ENCODE measurements at places on chromosomes 3 and 15.

- no peak for DNase-seq
Observed at GRCh38 chr15:75313116-75313845, 22.6 kb upstream of the COMMD4 start.

DNA sequence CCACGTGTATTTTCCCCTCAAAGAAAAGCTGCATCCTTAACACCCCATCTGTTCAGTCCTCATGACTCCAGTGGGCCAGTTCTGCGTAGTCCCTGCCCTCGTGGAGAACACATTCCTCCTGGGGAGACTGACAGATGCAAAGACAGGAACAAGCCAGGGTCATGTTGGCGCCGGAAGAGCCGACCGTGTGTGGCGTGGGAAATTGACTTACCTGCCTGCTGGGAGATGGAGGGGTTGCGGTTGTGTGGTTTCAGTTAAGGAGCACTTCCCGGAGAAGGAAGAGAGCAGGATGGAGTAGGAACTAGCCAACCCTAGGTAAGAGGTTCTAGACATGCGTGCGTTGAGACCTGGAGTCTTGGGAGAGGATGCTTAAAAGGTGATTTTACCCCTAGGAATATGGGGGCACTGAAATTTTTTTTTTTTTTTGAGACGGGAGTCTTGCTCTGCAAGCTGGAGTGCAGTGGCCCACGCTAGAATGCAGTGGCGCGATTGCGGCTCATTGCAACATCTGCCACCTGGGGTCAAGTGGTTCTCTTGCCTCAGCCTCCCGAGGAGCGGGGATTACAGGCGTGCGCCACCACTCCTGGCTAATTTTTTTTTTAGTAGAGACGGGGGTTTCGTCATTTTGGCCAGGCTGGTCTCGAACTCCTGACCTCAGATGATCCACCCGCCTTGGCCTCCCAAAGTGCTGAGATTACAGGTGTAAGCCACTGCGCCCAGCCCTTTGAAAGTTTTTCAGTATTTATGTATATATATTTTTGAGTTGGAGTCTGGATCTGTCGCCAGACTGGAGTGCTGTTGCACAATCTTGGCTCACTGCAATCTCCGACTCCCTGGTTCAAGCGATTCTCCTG lies 1.4 kb downstream of the VHL start:
- no peak for DNase-seq

DNA sequence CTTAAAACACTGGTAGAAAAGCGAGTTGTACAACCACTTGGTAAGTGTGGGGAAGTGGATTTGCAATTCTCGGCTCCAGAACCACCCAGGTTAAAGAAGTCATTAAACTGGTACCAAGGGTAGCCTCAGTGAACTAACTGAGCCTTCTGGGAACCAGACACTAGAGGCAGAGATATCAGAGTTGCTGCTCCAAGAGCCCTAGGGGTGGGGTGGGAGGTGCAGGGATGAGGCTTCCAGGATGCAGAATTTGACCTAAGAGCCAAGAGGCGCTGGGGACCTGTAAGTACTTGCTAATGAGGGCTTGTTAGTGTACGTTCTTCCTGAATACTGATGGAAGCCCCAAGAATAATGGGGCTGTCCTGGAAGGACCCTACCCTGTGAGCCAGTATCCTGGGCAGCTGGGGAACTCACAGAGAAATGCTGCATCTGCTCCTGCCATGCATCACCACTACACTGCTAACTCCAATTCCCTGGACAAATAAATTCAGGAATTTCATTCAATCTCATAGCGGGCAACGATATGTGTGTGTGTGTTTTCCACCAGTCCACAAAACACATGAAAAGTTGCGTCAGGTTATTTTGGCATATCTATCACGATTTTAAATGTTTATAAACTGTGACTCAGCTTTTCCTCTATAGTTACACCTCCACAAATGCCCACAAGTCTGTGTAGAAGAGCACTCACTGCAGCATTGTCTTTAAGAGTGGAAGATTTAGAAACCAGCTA lies 23.8 kb downstream of the STIMATE start:
- no peak for DNase-seq

DNA sequence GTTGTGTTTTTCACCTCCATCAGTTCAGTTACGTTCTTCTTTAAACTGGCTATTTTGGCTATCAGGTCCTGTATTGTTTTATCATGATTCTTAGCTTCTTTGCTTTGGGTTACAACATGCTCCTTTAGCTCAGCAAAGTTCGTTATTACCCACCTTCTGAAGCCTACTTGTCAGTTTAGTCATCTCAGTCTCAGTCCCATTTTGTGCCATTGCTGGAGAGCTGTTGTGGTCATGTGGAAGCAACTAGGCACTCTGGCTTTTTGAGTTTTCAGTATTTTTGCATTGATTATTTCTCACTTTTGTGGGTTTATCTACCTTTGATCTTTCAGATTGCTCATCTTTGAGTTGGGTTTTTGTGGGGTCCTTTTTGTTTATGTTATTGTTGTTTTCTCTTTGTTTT lies 151.3 kb downstream of the CFAP20DC start:
- DNase-seq, result no peak

GRCh38 chr3:94323596-94323995 lies 260.7 kb downstream of the NSUN3 start:
- DNase-seq, result no peak

DNA sequence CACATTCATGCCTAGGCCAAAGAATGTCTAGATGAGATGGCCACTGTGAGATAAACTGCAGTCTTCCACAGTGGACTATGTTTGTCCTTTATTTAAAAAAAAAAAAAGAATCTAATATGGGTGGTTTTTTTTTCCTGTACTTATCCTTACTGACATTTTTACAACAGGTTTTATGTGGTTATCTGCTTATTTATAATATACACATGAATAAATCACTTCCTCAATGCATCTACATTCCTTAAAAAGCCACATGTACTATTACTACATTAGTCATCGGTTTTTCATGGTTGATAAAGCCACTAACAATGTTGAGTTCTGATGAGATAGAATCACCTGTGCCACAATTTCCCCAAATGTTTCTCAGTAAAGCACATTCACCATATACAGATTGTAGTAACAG lies 341.3 kb upstream of the THBS1 start:
- no peak for DNase-seq

DNA sequence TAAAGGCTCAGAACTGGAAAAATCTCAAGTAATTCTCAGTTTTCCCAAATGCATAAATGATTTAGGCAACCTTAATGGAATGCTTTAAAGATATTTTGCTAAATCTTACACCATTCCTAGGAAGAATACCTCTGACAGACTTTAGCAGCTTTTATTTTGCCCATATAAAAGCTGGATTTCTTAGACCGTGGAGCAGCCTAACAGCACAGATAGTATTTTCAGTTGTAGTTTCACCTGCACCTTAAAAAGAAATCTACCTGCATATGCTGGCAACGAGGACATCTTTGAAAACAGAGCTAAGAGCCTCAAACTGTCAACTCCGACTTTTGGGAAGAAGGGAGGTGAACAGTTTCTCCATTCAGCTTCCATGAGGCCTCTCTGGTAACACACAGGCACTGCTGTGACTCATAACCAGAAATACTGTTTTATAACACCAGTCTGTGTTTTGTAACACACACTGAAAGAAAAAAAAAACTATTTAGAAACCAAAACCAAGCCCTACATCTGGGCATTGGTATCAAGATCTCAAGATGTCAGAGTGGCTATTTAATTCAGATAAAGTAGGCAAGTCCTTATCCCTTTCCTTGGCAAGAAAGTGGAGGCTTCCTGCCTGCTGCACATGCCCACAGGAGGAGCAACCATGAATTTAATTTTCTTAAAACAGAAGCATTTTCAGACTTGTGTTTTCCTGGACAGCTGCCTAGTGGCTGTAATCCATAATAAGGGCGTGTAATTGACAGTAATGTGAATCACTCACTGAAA lies 181.5 kb upstream of the ICE2 start:
- DNase-seq, result no peak
